Parietal lobe (tissue), 2 donors: ENCODE measurements at places on chromosomes 13 and 19. TPM values are rescaled to one million over a fixed set of nuclear protein-coding genes. Genes with fewer than 3 reads are reported as not detected.

The ZNF433 gene
- 26.3 TPM for total RNA-seq

The PDE4C gene
- 3.1 TPM for total RNA-seq

The UPF3A gene
- 125 TPM for total RNA-seq

The EIF3K gene
- total RNA-seq = 152 TPM

The LGALS14 gene
- not detected for total RNA-seq

The DAZAP1 gene
- total RNA-seq = 40.1 TPM

The EPS8L1 gene
- 3.1 TPM for total RNA-seq
